Hepatocyte (in vitro differentiated cells): ENCODE measurements at places on chromosomes 3 and 15.

DNA sequence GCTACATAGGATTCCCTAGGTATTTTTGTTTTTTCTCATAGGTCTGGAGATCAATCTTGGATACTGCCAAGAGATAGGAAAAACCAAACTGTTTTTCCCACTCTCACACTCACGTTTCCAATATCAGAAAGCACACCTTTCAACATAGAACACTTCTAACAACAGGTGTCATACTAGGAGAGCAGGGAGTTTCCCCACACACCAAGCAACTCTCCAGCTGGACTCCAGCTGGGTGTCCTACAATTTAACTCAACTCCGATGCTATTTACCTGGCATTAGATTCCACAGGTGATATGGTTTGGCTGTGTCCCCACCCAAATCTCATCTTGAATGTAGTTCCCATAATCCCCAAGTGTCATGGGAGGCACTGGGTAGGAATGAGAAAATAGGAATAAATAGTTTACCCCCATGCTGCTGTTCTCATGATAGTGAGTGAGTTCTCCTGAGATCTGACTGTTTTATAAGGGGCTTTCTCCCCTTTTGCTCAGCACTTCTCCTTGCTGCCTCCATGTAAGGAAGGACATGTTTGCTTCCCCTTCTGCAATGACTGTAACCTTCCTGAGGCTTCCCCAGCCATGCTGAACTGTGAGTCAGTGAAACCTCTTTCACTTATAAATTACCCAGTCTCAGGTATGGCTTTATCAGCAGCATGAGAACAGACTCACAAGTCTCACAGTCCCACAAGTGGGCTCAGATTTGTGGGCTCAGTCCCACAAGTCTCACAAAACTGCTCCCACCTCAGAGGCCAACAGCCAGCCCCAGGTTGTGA, 354.5 kb upstream of the THBS1 start:
- DNase-seq = no peak

- no peak for DNase-seq
Measured at GRCh38 chr3:158102242-158103080, 3.8 kb downstream of the SHOX2 start.

DNA sequence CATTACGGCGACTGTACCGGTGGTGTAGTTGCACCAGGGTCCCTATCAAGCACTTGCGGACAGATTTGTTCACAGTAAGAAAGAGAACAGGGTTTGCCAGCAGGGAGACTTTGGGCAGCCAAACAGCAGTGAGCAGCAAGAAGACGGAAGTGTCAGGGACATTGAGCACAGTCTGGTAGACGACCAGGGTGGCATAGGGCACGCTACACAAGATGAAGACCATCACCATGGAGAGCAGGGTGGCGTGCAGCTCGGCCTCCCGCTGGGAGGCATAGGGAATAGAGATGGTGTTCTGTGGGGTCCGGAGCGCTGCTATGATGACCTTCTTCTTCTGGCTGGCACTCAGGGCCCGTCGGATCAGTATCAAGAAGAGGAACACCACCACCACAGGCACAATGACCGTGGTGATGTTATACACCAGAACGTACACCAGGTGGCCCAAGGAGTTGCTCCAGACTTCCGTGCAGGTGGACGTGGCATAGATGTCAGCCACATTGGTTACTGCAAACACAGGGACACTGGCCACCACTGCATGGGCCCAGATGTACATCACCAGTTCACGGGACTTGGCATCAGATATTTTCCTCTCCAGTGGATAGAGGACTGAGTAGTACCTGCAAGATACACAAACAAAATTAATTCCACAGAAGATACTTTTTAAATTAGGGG, 19.1 kb upstream of the FSIP1 start:
- peak; percentile 30 for DNase-seq

- DNase-seq = no peak
Measured at GRCh38 chr15:38308797-38309196, 56.2 kb downstream of the SPRED1 start.

- no peak for DNase-seq
Measured at GRCh38 chr15:42371096-42371495, 11.8 kb downstream of the CAPN3 start.

- no peak for DNase-seq
Measured at GRCh38 chr3:70096376-70097066, 97.0 kb downstream of the SAMMSON start.
